ENCODE measurements at places on chromosomes 2 and 18. TPM values are rescaled to one million over a fixed set of nuclear protein-coding genes. Genes with fewer than 3 reads are reported as not detected.

- no peak for DNase-seq
Observed at GRCh38 chr2:101307950-101308431, 510 bp downstream of the RNF149 start.

DNA sequence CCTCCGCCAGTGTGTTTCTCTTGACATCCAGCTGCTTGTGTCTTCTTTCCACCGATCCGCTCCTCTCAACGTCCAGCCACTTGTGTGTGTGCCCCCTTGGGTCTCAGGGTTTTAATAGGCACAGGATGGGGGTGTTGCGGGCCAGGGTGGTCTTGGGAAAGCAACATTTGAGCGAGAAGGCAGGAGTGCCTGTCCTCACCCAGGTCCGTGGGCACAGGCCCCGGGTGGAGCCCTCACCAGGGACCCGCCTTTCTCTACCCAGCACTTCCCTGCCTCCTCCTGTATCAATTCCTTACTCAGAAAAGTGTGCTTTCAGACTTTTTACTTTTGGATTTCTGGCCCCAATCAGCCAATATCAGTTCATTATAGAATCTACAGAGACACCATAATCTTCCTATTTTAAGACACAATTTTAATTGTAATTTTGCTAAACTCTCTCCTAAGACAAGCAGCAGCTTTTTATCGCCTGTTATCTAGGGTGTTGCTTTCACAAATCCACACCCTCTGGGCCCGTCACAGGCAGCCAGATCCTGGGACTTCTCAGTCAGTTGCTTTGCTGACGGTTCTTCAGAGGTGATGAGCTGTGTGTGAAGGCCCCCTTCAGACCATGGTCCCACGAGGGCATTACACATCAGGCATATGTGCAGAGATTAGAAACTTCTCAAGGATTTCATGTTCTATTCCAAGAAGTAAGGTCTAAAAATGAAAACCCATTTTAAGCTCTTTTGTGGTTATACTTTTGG lies 96.0 kb upstream of the FHL2 start:
- DNase-seq: no peak

DNA sequence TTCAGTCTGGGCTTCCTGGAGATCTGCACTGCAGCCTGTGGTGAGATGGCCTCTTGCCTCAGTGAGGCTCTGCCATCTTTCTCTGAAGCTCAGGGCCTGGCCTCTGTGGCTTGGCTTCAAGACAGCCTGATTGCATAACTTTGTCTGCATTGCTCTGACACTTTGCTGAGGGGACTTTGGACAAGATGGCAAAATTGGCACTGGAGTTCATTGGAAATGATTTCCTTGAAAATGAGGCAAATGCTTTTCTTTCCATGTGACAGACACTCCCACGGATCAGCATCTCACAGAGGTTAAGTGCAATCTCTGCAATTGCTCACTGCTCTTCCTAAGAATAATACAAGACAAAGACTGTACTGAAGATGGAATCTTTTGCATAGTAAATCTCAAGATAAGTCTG lies 166.8 kb downstream of the KCNS3 start:
- no peak for DNase-seq

Gene G6PC2
- total RNA-seq: not detected
